EH (cell line): ENCODE measurements at places on chromosomes 2 and 18.

DNA sequence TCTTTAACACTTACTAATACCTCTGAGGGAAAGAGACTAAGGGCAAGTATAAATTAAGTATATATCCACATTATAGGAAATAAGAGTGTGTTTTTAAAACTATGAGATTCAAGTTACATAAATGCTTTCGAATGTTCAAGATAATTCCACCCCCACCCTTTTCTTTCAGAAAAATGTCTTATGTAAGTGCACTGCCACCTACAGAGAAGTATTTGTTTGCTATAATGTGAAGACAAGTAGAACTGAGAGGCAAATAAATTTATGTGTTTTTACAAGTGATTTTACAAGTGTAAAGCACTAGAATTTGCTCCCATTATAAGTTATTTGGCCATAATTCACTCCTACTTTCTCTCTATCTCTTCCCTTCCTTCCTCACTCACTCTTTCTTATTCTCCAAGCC, 99.9 kb upstream of the CRACDL start:
- no peak for DNase-seq

- DNase-seq = no peak
These were observed 11.6 kb downstream of the ZEB2 start for GRCh38 chr2:144508172-144508851.

DNA sequence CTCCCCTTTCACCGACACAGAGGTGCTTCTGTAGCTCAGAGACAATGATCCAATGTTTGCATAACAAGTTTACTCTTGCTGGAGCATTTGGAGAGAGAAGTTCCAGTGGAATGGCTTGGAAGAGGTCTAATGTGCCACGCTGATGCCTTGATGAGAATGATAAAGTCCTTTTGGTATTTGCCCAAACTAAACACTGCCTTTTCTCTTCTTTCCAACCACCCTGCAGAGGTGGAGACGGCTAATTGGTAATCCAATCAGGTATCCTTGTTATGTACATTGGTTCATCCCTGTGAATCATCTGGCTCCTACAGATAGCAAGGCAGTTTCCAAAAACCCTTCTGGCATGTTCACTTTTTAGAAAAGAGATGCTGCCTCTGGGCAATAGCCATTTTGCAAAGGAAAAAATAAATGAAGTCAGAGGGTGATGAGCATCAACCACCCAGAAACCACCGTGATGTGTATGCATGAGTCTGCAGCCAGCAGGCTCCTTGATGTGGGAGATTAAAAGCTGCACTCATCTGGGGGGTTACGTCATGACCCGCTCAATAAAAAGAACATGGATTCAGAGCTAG, 40.6 kb downstream of the KIAA2012 start:
- peak; percentile 92 for DNase-seq

GRCh38 chr2:71897836-71898235, 249.8 kb downstream of the CYP26B1 start:
- no peak for DNase-seq

- DNase-seq = peak; percentile 91
These were observed 216.4 kb upstream of the OSR1 start for GRCh38 chr2:19574778-19575260.
